Gastroesophageal sphincter (tissue), 4 donors: ENCODE measurements at places on chromosomes 3 and 15. TPM values are rescaled to one million over a fixed set of nuclear protein-coding genes. Genes with fewer than 3 reads are reported as not detected.

GRCh38 chr15:92958105-92958504, 58.0 kb downstream of the CHD2 start:
- no peaks in the 10 kb centered on the region for H3K4me1 ChIP-seq
- peaks cover 2% of the 10 kb centered on the region for H3K36me3 ChIP-seq

GRCh38 chr15:66237513-66238235, 15.9 kb downstream of the MEGF11 start:
- no peak overlapping the region for H3K4me3 ChIP-seq
- no peak overlapping the region for H3K27ac ChIP-seq
- H3K27me3 ChIP-seq, result peaks cover 41% of the 10 kb centered on the region
- H3K36me3 ChIP-seq, result no peaks in the 10 kb centered on the region
- no peaks in the 10 kb centered on the region for H3K4me1 ChIP-seq
- no peak for ATAC-seq

- no peak for ATAC-seq
- H3K36me3 ChIP-seq, result no peaks in the 10 kb centered on the region
- no peak overlapping the region for H3K4me3 ChIP-seq
- no peak overlapping the region for H3K27ac ChIP-seq
Observed at GRCh38 chr3:182644790-182645433, 148.4 kb upstream of the ATP11B start.

DNA sequence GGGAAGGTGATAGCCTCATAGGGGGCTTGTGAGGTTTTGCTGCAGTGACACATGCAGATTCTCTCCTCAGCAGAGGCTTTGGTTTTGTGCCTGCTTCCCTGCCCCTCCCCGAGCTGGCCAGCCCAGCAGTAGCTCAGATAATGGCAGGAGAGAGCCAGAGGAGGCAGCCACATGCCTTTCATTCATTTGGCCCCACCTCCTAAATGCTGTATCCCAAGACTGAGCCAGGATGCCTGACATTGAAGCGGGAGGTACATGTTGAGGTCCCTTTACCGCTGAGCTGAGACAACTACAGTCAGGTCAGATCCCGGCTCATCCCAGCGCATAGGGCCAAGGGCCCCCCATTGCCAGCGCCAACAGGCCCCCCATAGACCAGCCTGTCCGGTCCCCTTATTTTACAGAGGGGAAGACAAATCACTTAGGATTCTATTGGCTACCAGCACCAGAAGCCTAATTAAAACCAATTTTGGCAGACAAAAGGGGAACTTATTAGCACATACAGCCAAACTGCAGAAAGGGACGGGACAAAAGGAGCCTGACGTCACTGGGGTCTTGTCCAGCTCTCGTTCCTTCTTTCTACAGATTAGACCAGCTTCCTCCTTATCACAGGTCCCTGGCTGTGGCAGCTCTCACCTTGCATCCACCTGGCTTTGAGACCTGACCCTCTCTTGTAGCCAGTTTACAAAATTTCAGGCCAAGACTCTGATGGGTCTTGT, 12.1 kb upstream of the POLG start:
- peaks cover 72% of the 10 kb centered on the region for H3K27me3 ChIP-seq
- H3K4me1 ChIP-seq, result no peaks in the 10 kb centered on the region
- no peak overlapping the region for H3K27ac ChIP-seq

- H3K4me1 ChIP-seq, result no peaks in the 10 kb centered on the region
- H3K27me3 ChIP-seq, result no peaks in the 10 kb centered on the region
- no peak overlapping the region for H3K27ac ChIP-seq
- no peak overlapping the region for H3K4me3 ChIP-seq
Observed at GRCh38 chr3:122496508-122496907, 18.2 kb downstream of the KPNA1 start.

- H3K27ac ChIP-seq, result no peak overlapping the region
- H3K27me3 ChIP-seq, result no peaks in the 10 kb centered on the region
- H3K36me3 ChIP-seq, result peaks cover 10% of the 10 kb centered on the region
- H3K4me3 ChIP-seq, result no peak overlapping the region
- H3K4me1 ChIP-seq, result peaks cover 10% of the 10 kb centered on the region
- ATAC-seq, result no peak
Observed at GRCh38 chr15:58684036-58684710, 65.3 kb downstream of the ADAM10 start.

- H3K27ac ChIP-seq, result no peak overlapping the region
- H3K4me3 ChIP-seq, result no peak overlapping the region
Observed at GRCh38 chr15:100635406-100636071, 33.1 kb downstream of the ASB7 start.

GRCh38 chr3:70726961-70727360, 414.5 kb upstream of the MDFIC2 start:
- H3K36me3 ChIP-seq, result no peaks in the 10 kb centered on the region
- H3K27me3 ChIP-seq, result no peaks in the 10 kb centered on the region
- H3K27ac ChIP-seq, result no peak overlapping the region
- no peak overlapping the region for H3K4me3 ChIP-seq

DNA sequence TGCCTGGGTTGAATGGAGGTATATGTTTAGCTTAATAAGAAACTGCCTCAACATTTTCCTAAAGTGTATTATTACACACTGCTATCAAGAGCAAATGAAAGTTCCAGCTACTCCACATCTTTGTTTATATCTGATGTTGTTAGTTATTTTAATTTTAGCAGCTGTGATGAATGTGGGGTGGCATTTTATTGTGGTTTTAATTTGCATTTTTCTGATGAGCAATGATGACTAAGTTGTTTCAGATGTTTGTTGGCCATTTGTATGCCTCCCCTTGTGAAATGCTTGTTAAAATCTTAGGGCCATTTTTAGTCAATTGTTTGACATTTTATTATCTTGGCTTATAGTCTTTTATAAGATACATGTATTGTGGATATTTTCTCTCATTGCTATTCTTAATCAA, 260.4 kb upstream of the SLCO3A1 start:
- H3K27ac ChIP-seq, result no peak overlapping the region
- no peak for ATAC-seq
- H3K4me3 ChIP-seq, result no peak overlapping the region
- no peaks in the 10 kb centered on the region for H3K4me1 ChIP-seq
- H3K36me3 ChIP-seq, result no peaks in the 10 kb centered on the region

- H3K36me3 ChIP-seq, result no peaks in the 10 kb centered on the region
- no peaks in the 10 kb centered on the region for H3K27me3 ChIP-seq
- no peak for ATAC-seq
- H3K27ac ChIP-seq, result no peak overlapping the region
- H3K4me3 ChIP-seq, result no peak overlapping the region
Observed at GRCh38 chr15:95247071-95247984, 1016.0 kb downstream of the MCTP2 start.

DNA sequence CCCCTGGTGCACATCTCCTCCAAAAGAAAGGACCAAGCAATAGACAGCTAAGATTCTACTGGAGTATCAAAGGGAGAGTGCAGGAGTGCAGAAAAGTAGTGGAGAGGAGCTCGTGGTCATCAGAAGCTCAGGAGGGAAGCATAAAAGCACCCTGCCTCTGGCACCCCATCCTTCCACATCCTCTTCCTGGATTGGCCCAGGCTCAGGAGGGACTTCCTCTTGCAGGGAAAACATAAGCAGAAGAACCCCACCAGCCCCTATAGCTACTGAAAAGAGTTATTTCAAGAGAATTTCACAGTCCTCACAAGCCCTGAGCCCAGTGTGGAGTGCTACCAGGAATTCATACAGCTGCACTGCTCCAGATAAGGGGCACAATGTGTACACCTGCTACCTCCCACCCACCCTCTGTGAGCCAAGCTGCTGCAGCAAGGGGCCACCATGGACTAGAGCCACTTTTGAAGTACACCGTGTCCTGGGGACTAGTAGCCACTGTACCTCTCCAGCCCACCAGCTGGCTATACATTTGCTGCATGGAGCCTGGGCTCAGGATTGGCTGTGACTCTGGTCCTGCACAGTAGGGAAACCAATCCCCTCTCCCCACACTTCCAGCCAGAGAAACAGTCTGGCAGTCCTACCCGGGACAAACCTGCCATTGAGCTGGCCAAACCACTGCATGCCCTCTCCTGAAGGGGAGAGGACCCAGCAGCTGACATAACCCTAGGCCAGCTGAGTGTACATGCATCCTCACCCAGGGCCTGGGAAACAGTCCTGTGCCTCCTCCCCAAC, 43.0 kb downstream of the CD200R1 start:
- no peaks in the 10 kb centered on the region for H3K36me3 ChIP-seq
- no peaks in the 10 kb centered on the region for H3K4me1 ChIP-seq
- no peak overlapping the region for H3K27ac ChIP-seq

DNA sequence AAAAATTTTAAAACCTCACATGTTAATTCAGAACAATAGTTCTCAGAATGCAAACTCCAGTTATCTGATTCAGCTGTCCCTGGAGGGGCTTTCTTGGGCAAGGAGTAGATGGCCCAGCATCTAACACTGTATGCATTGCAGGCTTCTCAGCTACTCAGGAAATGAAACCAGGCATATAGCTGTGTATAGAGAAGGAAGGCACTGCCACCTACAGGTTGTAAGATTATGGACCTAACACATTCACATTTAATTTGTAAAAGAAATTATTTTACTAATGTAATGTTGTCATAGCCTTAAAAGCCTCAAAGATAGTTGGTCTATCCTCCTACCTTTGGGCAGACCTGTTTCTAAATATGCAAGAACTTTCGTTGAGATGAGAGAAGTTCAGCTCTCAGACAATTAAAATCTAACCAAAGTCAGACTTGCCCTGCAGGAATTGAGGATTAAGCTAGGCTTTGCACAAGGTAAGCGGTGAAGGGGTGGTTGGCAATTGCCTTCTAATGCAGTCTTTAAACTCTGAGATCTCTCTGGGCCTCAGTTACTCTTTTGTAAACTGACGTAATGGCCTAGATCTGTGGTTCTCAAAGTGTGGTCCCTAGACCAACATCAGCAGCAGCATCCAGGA, 132.8 kb upstream of the SLC24A5 start:
- peak; percentile 62 for ATAC-seq
- H3K27ac ChIP-seq, result no peak overlapping the region
- H3K36me3 ChIP-seq, result no peaks in the 10 kb centered on the region

DNA sequence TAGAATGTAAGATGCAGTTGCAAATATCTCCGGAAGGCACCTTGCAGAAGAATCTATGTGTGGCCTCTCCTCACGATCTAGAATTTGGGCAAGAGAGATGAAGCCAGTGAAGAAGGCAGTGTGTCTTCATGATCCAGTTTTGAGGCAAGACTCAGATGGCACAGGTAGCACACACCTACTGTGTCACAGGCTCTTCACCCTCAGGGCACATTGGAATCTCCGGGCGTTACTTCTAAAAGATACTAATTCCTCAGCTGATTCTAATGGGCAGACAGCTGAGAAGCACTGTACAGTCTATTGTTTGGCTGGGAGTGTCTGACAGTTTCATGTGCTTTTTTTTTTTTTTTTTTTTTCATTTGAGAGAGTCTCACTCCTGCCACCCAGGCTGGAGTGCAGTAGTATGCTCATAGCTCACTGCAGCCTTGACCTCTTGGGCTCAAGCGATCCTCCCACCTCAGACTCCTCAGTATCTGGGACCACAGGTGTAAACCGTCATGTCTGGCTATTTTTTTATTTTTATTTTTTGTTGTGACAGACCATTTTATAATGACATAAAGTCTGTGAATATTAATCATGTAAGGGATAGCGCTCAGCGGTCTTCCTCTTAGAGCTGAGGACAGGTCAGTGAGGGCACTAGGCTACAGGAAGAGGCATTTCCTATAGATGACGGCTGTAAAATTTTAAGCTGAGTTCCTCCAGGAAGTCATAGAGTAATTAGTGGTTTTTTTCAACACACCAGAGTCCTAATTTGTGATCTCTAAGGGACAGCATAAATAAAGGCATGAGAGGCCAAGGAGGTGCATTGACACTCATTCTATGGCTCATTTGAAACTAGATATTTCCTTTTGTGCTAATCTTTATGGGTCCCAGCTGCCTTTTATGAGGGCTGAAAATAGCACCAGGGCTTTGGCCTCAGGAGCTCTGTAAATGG, 4.0 kb downstream of the C3orf52 start:
- H3K36me3 ChIP-seq, result no peaks in the 10 kb centered on the region
- no peaks in the 10 kb centered on the region for H3K27me3 ChIP-seq
- ATAC-seq, result no peak
- peaks cover 17% of the 10 kb centered on the region for H3K4me1 ChIP-seq

GRCh38 chr3:56406826-56407515, 61.3 kb downstream of the ERC2 start:
- H3K4me3 ChIP-seq, result no peak overlapping the region
- H3K27me3 ChIP-seq, result no peaks in the 10 kb centered on the region
- H3K4me1 ChIP-seq, result no peaks in the 10 kb centered on the region
- ATAC-seq, result no peak
- no peaks in the 10 kb centered on the region for H3K36me3 ChIP-seq

GRCh38 chr3:128328546-128329458, 137.9 kb downstream of the DNAJB8 start:
- H3K27ac ChIP-seq, result no peak overlapping the region
- H3K4me3 ChIP-seq, result no peak overlapping the region
- H3K36me3 ChIP-seq, result no peaks in the 10 kb centered on the region
- H3K4me1 ChIP-seq, result no peaks in the 10 kb centered on the region
- no peaks in the 10 kb centered on the region for H3K27me3 ChIP-seq

- H3K4me1 ChIP-seq, result peaks cover 8% of the 10 kb centered on the region
- H3K36me3 ChIP-seq, result peaks cover 2% of the 10 kb centered on the region
- ATAC-seq, result no peak
- no peak overlapping the region for H3K27ac ChIP-seq
Observed at GRCh38 chr3:157163217-157163953, 3.4 kb upstream of the CCNL1 start.

DNA sequence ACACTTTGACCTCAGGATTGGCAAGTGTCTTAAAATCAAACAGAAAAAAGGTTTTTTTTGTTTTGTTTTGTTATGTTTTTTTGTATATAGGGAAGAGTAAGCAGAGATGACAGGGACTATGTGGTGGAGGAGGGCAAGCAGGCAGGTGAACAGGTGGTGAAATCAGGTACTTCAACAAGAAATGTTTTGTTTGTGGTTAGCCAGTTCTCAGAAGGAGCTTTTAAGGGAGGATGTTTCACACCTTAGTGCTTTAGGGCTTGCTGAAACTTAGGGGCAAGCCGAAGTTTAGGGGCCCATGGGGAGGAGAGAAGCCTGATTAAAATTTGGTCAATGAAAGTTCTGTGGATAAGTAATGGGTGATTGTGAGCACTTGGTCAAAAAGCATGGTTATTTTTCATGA, 370.7 kb upstream of the SLCO3A1 start:
- H3K27me3 ChIP-seq, result no peaks in the 10 kb centered on the region
- H3K4me3 ChIP-seq, result no peak overlapping the region
- H3K36me3 ChIP-seq, result no peaks in the 10 kb centered on the region
- H3K4me1 ChIP-seq, result no peaks in the 10 kb centered on the region
- no peak overlapping the region for H3K27ac ChIP-seq

Gene OR5H2
- not detected for total RNA-seq

Gene GPR160
- total RNA-seq, result 0.81 TPM

Gene BNC1
- 0.16 TPM for total RNA-seq

Gene MUC13
- not detected for total RNA-seq

Gene GP5
- not detected for total RNA-seq

Gene PLA2G4F
- 0.16 TPM for total RNA-seq

Gene GRAMD1C
- total RNA-seq, result not detected

Gene SNTN
- not detected for total RNA-seq

Gene GREM1
- 365 TPM for total RNA-seq

Gene PRR23A
- not detected for total RNA-seq

Gene TICRR
- not detected for total RNA-seq

Gene WDR93
- 0.15 TPM for total RNA-seq

Gene DAPK2
- 8.5 TPM for total RNA-seq

Gene HCN4
- not detected for total RNA-seq

Gene DLEC1
- 0.13 TPM for total RNA-seq

Gene HTR3E
- total RNA-seq, result not detected

Gene GPR62
- total RNA-seq, result not detected

Gene RASGRP1
- 0.81 TPM for total RNA-seq

Gene ATP10A
- total RNA-seq, result 24.5 TPM
